ENCODE measurements at places on chromosomes 3 and 15.

- DNase-seq: peak; percentile 89
Observed at GRCh38 chr3:39639344-39640236, 169.8 kb upstream of the MYRIP start.

- peak; percentile 19 for DNase-seq
Observed at GRCh38 chr3:8743021-8743601, 9.5 kb downstream of the CAV3 start.

DNA sequence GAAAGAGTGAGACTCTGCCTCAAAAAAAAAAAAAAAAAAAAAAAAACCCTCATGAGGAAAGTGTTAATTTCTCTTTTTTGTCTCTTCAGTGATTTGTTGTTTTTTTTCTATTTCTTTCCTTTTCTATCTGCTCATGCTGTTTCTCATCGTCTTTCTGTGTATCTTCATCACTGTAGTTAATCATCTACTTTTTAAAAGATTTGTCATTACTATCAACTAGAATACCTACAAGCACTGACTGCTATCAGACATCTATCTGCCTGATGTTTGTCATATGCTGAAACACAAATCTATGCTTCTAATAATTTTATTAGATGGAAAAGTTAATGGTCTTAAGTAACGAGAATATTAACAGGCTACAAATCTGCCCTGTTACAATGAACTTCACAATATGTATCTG lies 26.8 kb downstream of the CCDC14 start:
- no peak for DNase-seq

DNA sequence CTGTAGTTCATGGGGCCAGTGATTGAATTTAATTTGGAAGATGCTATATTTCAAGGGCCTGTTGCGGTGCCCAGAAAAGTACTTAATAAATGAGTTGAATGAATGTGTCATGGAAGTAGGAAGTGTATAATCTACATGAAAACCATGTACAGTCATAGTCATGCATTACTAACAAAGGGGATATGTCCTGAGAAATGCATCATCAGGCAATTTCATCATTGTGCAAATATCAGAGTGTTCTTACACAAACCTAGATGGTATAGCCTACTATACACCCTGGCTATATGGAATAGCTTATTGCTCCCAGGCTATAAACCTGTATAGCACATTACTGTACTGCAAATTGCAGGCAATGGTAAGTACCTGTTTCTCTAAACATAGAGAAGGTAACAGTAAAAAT lies 10.7 kb upstream of the MYO5C start:
- peak; percentile 59 for DNase-seq

DNA sequence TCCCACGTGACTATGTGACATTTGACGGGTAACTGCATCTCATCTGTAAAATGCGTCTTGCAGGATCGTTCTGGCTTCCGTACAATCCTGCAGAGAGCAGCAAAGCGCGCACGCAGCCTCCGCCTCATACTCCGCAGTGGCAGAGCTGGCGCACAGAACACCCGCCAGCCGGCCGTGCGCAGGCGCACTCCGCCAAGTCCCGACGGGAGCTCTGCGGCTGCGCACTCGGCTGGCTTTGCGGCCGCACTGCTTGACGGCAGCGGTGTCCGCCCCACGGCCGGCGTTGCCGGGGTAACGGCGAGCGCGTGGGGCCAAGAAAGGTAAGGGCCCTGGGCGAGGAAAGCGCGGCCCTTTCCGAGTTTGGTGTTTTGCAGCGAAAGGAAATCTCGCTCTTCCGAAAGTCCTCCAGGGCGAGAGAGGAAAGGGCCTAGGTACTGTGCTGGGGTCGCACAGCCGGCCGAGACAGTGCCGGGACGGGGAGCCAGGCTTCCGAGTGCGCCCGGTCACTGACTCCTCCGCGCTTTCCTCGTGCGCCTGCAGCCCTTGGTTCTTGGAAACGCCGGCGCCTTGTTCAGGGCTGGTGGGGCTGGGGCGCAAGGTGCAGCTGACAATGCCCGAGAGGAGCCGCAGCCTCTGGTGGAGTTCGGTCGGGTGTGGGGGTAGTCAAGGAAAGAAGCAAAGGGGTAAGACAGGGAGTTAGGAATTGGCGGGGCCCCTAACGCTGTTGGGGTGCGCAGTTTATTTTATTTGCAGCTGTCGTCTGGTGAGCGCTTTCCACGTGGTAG lies at the start of gene TSEN2:
TSS of gene TSEN2 (plus strand) at position 283 of the 785 bp plus-strand sequence. CDS start 5,321 bp downstream, outside the sequence.
- peak; percentile 98 for DNase-seq

- DNase-seq: no peak
Observed at GRCh38 chr3:191358929-191359328, 28.6 kb upstream of the UTS2B start.

- DNase-seq: no peak
Observed at GRCh38 chr3:131983689-131984088, 51.1 kb downstream of the CPNE4 start.

DNA sequence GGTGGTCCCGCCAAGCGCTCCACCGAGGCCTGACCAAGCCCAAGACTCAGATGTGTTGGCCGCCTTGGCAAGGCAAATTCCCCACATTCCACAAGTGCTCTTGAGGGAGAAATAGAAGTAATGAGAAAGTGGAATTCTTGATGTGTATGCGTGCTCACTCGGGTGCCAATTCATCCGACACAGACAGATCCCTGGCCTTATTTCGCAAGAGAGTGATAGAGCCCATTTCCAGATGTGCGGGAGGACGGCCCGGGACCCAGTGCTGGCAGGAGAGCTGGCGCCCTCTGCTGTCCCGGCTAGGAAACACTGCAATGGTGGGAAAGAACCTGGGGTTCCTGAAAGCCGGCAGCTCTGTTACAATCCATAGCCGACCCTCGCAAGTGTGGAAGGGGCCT lies 76.0 kb downstream of the HMG20A start:
- peak; percentile 89 for DNase-seq

GRCh38 chr3:138950006-138950644 lies 3.1 kb downstream of the FOXL2NB start:
- no peak for DNase-seq

DNA sequence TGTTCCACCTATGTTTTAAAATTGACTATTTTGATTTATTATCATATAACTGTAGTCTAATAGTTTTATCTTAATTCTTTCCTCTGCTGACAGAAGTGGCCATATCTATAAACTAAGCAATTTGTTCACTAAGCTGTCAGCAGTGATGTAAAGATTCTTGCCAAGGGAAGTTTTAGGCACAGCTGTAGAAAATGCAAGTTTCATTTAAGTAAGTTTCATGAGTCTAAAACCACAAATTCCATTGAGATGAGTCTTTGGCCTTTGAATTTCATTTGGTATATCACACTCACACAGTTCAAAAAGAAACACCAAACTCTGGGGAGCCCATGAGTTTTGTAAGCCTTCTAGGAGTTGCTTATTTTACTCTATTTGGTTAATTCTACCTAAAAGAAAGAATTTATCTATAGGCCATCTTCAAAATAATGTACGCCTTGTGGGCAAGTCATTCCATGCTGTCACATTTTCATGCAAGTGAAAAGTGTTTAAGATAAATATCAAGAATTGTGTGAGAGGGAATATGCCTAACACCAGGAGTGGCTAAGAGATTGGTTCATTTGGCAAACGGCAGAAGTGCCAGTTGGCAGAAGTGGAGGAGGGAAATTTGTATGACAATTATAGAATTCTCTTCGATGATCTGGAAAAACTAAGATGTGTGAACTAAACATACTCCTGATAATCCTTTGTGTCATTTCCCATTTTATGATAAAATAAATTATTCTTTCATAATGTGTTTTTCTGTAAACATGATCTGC lies 292.9 kb downstream of the ZIC4 start:
- peak; percentile 0 for DNase-seq

GRCh38 chr3:30073622-30074021 lies 532.8 kb upstream of the TGFBR2 start:
- DNase-seq: no peak

GRCh38 chr3:151085227-151085888 lies at the start of gene MED12L:
MED12L (plus strand) TSS chr3:151085664; CDS start chr3:151086927, 1,263 bp downstream.
- peak; percentile 75 for DNase-seq

DNA sequence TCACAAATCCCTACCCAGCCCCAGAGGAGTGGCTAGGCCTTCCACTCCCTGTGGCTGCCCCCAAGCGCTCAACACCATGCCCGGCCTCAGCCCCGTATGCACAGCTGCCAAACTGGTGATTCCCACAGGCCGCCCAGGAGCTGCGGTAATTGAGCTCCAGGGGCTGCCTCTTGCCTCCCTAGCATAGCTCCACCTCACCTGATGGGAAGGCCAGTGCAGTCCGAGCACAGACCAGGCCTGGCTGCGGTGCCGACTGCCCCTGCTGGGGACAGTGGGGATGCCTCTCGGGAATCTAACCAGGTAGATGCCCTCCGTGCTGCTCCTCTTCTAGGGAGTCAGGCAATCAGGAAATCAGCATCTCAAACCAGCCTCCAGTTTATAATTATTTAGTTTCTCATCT lies 25.9 kb downstream of the SCN5A start:
- DNase-seq: no peak

- DNase-seq: peak; percentile 47
Observed at GRCh38 chr15:57732526-57733331, 26.2 kb downstream of the POLR2M start.

GRCh38 chr15:59400103-59400813 lies 27.6 kb upstream of the MYO1E start:
- no peak for DNase-seq

- no peak for DNase-seq
Observed at GRCh38 chr3:132650153-132650552, 9.5 kb downstream of the ACAD11 start.

- no peak for DNase-seq
Observed at GRCh38 chr15:94230431-94230882, 904 bp upstream of the MCTP2 start.

GRCh38 chr15:51768018-51768417 lies 16.6 kb downstream of the TMOD2 start:
- DNase-seq: no peak

DNA sequence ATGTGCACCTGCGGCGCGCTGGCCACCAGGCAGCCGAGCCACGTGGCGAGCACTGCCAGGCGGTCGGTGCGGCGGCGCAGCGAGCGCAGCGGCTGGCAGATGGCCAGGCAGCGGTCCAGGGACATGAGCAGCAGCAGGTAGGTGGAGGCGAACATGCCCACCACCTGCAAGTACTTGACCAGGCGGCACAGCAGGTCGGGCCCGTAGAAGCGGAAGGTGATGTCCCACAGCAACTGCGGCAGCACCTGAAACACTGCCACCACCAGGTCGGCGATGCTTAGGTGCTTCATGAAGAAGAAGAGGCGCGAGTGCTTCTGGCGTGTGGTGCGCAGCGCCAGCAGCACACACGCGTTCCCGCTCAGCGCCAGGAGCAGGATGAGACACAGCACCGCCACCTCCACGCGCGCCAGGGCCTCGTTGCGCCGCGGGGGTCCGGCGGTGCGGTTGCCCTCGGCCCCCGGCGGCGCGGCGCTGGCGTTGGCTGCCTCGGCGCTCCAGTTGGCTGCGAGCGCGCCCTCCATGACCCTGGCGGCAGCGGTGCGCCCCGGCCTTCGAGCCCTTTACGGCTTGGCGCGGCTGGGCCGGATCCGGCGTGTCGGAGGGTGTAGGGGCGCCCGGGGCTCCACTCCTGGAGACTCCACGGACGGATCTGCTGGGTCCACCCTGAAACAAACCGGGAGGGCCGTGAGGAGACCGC lies 1.6 kb downstream of the OXTR start:
- DNase-seq: peak; percentile 32
